ENCODE measurements at places on chromosomes 11 and 22. TPM values are rescaled to one million over a fixed set of nuclear protein-coding genes. Genes with fewer than 3 reads are reported as not detected.

- DNase-seq = no peak
These were observed 126.5 kb downstream of the SPATA19 start for GRCh38 chr11:133718831-133719230.

- DNase-seq = no peak
These were observed 932.7 kb downstream of the TBC1D22A start for GRCh38 chr22:47695176-47695575.

KCTD14 gene
- 0.43 TPM for total RNA-seq

MN1 gene
- total RNA-seq = 33.5 TPM

DNA sequence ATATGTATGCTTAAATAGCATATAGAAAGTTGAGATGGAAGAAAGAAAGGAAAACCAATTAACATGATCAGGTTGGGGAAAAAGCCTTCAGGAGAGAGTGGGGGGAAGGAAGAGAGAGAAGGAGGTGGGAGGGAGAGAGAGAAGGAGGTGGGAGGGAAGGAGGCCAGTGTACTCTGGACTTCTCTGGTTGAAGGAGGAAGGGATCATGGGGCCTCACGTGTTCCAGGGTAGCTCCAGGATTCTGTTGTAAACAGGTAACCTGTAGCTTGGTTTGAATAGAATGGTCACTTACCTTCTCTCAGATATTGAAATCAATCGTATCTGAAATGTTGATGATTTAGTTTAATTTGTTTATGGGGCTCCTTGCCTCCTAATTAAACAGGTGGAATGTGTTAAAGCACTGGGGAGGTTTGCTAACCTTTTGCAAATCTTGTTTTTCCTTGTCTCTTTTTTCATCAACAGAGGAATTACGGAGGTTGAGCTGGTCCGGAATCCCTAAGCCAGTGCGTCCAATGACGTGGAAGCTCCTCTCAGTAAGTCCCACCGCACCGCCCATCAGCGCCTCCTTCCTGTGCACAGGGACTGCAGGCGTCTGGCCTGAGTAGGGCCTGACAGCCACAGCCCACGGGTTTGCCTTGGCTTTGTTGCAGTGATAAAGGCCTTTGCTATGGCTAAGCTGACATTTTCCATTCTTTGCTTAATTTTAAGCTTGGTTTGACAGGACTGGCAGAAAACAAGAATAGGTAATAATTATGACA, 115.9 kb downstream of the TBC1D22A start:
- no peak for DNase-seq

DNA sequence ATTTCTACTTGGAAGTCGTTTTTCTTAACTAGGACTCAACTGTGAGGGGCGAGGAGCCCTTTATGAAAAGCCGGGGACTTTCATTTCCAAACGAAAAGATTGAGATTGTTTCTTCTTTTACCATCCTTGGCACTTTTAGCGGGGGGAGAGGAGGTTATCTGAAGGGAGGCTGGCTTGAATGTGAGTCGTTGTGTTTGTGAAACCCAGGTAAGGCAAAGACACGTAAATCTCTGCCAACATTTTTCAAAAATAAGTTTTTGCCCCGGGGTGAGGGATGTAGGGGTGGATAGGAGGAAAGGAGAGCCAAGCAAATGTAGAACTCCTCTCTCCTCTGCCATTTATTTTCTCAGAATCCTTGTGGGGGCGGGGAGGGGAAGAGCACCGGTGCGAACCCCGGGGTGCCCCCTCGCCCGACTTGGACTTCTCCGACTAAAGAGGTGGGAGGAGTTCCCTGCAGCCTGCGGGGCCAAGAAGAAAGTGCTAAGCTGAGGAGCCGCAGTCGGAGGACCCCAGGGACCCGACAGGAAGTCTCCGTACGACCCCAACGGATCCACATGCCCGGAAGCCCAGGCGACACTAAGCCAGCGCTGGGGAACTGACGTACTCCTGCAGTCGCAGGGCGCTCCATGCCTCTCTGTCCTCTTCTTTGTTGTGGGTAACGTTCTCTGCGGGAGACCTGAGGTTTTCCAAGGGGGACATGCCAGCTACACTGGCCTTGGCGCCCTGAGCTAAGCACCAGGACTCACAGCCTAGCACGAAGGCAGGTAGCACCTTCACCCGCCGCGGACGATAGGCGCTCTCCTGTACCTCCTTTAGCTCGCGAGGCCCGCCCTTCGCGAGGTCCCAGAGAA, 2.4 kb upstream of the WT1 start:
- peak; percentile 52 for DNase-seq

GRCh38 chr22:22870577-22871404, 16.8 kb upstream of the IGLL5 start:
- no peak for DNase-seq

GRCh38 chr11:58807343-58807742, 37.2 kb downstream of the GLYATL2 start:
- no peak for DNase-seq

GRCh38 chr22:19626666-19627065, 87.6 kb upstream of the SEPTIN5 start:
- DNase-seq = no peak

GRCh38 chr11:6567371-6567745, 36.1 kb downstream of the RRP8 start:
- DNase-seq = no peak

- peak; percentile 7 for DNase-seq
These were observed 23.2 kb downstream of the TBX1 start for GRCh38 chr22:19783586-19784383.

DNA sequence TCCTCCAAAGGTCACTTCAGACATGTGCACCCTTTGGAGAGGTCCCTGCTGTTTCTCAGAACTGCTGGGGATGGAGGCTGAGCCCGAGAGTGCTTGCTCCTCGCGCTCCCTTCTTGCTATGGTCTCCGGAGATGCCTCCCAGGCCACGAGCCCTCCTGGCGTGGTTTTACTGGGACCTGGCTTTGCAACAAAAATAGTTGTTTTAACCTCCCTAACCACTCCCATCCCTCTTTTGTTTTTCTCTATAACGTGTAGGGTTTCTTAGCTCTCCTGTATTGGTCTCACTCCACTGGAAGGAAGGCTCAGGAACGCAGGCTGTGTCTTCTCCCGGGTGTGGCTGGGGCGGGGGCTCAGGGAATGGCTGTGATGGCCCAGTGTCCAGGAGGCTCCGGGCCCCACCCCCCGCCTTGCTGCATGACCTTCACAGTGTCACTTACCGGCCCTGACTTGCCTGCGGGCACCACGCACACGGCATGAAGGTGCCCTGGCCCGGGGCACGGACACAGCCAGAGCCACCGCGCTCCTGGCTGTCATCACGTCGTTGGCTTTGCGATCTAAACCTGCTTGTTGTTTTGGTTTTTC, 5.6 kb downstream of the PTDSS2 start:
- DNase-seq = no peak

DNA sequence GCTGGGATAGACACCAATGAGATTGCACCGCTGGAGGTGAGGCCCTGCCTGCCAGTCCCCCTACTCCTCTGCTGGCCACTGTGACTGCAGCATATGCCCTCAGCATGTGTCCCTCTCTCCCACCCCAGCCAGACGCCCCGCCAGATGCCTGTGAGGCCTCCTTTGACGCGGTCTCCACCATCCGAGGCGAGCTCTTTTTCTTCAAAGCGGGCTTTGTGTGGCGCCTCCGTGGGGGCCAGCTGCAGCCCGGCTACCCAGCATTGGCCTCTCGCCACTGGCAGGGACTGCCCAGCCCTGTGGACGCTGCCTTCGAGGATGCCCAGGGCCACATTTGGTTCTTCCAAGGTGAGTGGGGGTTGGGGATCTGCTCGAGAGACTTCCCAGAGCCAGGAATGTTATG, 5.7 kb upstream of the SMARCB1 start:
- no peak for DNase-seq

GRCh38 chr11:80748207-80748925, 1307.5 kb upstream of the TENM4 start:
- no peak for DNase-seq

DNA sequence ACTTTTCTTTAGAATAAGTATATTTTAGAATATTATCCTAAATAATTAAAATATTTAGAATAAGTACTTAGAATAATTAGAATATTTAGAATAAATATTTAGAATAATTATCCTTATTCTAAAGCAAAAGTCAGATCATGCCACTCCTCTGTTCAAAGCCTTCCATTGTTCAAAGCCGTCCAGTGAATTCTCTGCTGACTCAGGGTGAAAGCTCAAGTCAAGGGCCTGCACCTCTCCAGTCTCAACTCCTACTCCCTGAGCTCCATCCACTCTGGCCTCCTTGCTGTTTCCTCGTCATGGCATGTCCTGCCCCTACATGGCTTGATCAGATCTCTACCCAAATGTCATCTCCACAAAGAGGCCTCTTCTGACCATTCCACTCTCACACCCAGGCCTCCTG, 30.0 kb downstream of the PLEKHA7 start:
- no peak for DNase-seq

GRCh38 chr11:86637988-86638387, 34.4 kb downstream of the ME3 start:
- no peak for DNase-seq

DNA sequence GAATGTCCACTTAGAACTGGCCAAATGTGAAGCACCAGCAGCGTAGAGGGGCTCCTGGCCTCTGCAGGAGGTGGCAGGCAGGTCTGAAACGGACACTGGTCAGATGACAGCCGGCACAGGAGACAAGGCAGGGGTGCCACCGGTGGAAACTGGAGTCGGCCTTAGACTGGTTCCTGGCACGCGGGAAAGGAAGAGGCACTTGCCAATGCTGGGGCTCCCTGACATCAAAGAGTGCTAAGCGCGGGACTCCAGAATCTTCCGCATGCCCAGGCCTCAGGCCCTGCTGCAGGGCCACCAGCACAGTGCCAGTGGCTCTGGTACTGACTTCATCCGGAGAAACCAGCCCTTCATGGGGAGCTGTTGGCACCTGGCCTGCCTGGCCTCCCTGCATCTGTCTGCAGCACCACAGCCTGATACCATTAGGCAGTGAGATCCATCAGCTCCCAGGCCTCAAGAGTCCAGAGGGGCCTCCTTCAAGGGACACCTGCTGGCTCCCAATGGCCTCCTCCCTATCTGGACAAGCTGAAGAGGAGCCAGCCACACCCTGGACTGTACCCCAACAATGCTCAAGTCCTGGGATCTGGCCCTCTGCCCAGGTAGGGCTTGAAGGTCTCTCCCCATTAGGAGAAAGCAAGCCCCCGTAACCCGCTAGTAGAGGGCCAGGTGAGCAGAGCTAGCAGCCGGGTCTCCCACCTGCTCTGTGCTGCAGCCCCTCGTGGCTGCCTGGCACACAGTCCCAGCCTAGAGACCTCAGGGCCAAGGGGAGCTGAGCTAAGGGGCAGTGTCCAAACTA, 29.7 kb upstream of the GNB1L start:
- DNase-seq = no peak

GRCh38 chr11:130451231-130452019, 3.0 kb downstream of the ADAMTS15 start:
- DNase-seq = no peak

- no peak for DNase-seq
These were observed 107.8 kb downstream of the FCHSD2 start for GRCh38 chr11:73034331-73034730.

GRCh38 chr11:133828871-133829270, 16.4 kb downstream of the SPATA19 start:
- DNase-seq = no peak

KRTAP5-7 gene
- 0.22 TPM for total RNA-seq

DNA sequence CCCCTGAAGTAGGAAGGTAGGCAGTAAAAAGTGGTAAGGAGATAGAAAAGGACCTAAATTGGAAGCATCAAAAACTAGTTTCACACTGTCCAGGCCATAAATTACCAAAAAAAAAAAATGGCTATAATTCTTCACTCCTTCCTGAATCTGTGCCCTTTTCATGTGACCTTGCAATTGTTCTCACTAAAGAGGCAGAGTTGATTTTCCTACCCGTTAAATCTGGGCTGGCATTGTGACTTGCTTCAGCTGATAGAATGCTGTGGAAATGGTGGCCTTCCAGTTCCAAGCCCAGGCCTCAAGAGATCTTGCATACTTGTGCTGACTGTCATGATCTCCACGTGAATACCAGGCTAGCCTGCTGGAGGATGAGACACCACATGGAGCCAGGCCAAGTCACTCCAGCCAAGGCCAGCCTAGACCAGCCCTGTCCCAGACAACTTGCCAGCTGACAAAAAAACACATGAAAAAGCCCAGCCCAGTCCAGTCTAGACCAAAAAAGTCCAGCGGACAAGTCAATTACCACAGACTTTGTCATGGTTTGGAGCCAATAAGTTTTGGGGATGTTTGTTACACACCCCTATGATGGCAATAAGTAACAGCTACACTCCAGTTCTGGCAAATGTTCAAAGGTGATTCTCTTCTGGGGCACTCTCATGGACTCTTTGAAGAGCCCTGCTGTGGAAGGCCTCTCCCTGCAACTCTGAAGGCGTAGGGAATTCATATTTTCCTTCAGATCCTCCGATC, 51.4 kb upstream of the NUP50 start:
- DNase-seq = no peak
